CD4-positive, alpha-beta T cell treated with Interleukin-15 for 1 hour (primary cell): ENCODE measurements at places on chromosomes 5 and 9.

DNA sequence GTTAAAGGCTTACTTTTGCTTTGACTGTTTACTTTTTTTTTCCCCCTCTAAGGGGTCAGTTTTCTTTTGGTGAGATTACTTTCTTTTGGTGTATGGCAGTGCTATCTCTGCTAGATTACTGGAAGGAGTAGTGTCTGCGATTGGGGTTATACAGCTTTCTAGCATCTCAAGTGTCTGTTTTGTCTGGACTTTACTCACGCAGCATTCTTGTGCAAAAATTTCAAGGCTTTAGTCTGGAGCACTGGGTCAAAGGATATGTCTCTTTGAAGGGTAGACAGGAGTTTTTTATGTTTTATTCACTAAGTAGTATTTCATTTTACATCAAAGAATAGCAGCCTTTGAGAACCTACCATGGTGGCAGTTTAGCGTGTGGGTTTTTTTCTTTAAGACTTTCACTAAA lies 52.6 kb downstream of the NDUFS4 start:
- no peak for DNase-seq

- no peak for DNase-seq
Measured at GRCh38 chr9:129539446-129539845, 81.5 kb downstream of the C9orf50 start.

GRCh38 chr9:79685577-79685976 lies 113.8 kb downstream of the TLE4 start:
- no peak for DNase-seq

DNA sequence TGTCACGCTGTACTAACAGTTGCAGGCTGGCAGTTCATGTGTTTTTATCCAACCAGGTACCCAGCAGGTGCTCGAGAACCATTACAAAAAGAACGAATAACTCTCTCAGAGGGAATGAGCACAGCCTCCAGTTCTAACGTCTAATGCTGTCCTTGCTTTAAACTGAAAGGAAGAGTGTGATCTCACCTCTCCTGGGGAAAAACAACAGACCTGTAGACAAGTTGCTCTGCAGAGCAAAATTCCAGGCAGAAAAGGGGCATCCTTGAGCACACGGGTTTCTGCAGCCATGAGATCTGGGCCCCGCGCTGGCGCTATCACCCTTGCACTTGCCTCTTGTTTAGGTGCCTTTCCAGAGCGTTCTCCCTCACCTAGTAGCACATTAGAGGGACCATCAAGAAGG lies 92.5 kb upstream of the DNAH5 start:
- DNase-seq = no peak

GRCh38 chr9:89564346-89564878 lies 40.4 kb upstream of the GADD45G start:
- no peak for DNase-seq

GRCh38 chr5:32520972-32521371 lies 64.4 kb upstream of the SUB1 start:
- DNase-seq = no peak

DNA sequence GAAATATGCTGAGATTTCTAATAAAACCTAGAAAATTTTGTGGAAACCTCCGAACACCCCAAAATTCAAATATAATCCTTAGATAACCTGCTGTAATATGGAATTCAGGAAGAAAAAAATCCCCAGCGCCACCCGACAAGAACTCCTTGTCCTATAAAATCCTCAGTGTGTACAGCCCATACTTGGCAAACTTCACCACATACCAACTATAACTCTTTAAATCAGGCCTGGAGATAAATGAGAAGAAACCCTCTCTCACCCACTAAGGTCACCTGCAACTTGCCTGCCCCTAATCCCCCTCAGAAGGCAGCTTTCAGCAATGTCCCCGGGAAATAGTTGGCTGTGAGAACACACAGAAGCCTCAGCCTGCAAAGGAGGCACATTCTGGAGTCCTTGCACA lies 90.5 kb downstream of the SH3TC2 start:
- no peak for DNase-seq

DNA sequence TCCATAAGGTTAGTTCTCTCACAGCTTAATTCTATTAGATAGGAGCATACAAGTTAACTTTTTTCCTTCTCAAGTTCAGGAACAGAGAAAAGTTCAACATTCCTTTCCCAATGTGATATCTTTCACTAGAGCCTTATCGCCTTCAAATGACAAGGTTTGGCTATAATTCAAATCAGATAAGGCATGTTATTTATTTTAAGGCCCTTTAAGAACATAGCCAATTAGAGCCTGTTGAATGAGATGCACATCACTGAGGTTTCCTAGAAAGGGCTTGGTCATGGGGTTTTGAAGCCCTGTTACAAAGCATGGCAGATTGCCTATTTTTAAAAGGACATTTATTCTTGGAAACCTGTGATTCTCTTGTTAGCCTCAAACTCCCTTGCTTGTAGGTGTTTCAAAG lies 123.4 kb downstream of the BASP1 start:
- no peak for DNase-seq

DNA sequence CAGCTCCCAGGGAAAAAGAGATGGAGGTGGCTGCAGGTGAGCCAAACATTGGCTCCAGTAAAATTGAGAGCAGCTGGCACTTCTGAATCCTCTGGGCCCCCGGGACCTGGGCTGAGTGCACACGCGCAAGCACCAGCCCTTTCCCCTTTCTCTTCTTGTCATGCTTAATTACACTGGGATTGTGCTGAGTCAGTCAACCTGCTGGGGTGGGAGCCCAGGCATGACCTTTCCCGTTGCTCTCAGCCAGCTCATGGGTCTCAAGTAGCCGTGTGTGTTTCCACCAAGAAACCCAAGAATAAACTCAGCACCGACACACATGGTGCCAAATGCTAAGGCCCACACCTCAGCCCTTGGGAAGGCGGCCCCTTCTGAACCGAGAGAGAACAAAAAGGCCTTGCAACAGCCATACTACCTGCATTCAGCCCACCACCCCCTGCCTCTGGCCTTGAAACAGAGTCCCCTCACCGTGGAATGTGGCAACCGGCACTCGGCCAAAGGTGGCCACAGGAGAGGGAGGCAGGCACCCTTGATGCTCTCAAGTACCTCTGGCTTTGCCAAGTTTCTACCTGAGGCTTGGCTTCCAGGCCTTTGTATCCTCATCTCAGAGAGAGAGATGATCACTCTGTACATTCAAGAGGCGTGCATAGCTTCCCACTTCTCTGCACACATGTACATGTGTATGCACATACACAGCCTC lies 28.1 kb downstream of the SLIT3 start:
- no peak for DNase-seq

DNA sequence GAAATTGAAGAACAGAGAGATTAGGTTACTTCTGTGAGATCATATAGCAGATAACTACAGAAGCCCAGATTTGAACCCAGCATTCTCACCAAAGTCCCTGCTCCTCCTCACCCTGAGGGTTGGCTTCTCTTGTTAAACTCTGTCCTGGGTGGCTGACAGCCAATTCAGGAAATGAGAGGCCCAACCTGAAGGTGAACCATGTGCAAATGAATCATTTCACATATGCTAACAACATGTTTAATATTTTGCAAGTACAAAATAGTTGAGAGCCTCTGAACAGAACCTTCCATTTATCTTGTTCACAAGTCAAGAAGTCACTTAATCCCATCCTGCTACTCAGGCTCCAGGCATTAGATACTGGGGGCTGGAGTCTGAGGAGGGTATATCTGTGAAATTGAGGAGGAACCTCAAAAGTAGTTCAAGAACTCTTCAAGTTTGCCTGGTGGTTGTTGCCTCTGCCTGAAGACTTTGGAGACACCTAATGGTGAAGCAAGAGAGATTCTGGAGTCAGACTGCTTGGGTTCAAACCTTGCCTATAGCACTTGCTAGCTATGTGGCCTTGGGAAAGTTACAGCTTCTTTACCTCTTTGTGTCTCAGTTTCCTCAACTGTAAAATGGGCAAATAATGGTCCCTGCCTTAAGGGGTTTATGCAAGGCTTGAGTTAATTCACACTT lies 564.0 kb downstream of the PSAT1 start:
- no peak for DNase-seq

GRCh38 chr5:21931116-21931515 lies 922.0 kb downstream of the CDH12 start:
- DNase-seq = no peak

DNA sequence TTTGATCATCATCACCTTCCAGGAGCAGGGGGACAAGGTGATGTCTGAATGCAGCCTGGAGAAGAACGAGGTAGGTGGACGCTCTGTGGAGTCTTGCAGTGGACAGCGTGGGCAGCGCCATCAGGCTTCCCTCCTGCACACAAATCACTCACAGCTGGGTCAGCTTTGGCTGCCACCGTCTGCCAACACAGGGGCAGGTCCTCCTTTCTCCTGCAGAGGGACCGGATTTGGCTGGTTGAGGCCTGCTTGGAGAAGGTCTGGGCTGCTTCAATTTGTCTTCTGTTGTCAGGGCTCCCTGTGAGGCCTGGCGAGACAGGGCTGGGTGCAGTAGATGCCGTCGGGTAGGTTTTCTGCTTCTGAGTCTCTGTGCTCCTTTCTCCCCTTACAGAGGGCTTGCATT lies 180.6 kb downstream of the CACNA1B start:
- DNase-seq = no peak

GRCh38 chr5:79111960-79112702 lies 522 bp downstream of the BHMT start:
- no peak for DNase-seq

DNA sequence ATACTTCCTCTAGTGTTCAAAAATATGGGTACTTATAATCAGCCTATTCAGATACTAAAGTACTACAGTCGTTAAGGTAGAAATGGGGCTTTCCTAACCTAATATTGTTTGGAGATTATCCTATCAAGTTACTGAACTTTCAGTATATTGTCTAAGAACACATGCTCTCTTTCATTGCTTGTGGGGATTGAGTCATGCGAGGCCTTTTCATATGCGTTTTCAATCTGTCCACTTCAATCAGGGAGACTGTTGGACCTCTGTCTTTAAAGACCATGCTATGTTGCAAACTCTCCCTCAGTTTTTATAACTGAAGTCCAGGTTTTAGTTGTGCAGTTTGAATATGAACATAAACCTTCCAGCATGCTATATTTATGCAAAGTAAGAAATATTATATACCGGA lies 15.0 kb downstream of the PRR16 start:
- no peak for DNase-seq

GRCh38 chr9:128469070-128469469 lies 13.3 kb downstream of the ODF2 start:
- no peak for DNase-seq

DNA sequence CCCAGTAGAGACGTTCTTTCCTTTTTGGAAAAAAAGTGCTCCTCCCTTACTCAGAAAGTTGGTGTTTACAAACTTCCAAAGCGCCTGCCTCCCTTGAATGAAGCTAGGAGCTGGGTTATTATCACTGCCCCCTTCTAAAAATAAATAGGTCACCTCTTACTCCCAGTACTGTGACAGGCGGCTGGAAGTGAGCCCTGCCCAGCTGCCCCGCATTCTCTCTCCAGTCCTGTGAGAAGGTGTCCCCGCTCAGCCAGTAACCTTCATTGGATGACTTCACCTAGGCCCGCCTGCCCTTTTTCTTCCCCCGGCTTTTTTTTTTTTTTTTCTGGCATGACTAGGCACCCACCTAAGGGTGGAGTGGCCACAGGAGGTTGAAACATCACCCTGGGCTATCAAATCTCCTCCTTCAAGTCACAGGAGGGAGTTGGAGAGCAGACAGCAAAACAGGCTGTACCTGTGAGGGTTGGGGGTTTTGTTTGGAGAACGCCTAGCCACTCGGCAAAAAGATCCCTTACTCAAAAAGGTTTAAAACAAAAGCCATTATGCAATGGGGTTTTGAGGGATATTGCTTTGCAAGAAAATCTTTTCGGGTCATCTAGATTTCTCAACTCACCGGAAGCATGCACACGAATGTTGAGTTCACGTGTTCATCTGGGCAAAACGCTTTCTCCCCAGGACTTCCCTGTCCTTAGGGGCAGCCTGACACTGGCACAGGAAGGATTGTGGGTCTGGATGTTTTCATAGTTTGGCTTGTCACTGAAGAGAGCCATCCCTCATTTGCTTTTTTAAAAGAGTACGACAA lies 43.3 kb upstream of the ZNF622 start:
- DNase-seq = no peak

- DNase-seq = no peak
Measured at GRCh38 chr5:31232273-31232888, 38.9 kb downstream of the CDH6 start.

GRCh38 chr5:141615991-141616720 lies 2.6 kb downstream of the DIAPH1 start:
- DNase-seq = no peak
